ENCODE measurements at places on chromosomes 5 and 9. TPM values are rescaled to one million over a fixed set of nuclear protein-coding genes. Genes with fewer than 3 reads are reported as not detected.

The ZNF189 gene
- total RNA-seq: 26.1 TPM

The HEMGN gene
- 6.7 TPM for total RNA-seq

- DNase-seq: peak; percentile 54
Measured at GRCh38 chr9:22446950-22447617, 460 bp downstream of the DMRTA1 start.

DNA sequence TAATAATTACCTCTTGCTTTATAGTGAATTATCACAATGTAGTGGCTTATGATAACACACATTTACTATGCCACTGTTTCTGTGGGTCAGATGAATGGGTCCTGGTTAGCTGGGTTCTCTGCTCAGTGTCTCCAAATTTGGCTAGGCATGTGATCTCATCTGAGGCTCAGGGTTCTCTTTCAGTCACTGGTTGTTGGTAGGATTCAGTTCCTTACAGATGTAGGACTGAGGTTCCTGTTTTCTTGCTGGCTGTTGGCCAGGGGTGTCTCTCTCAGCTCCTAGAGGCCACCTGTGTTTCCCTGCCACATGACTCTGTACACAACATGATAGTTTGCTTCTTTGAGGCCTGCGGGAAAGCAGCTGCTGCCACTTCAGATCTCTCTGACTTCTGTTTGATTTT lies 7.1 kb downstream of the NFX1 start:
- peak; percentile 84 for DNase-seq

The CSF1R gene
- total RNA-seq: 9.2 TPM

The INSL4 gene
- total RNA-seq: not detected

The PRRT1B gene
- not detected for total RNA-seq

GRCh38 chr5:82351754-82352145 lies 73.6 kb upstream of the RPS23 start:
- peak; percentile 93 for DNase-seq

DNA sequence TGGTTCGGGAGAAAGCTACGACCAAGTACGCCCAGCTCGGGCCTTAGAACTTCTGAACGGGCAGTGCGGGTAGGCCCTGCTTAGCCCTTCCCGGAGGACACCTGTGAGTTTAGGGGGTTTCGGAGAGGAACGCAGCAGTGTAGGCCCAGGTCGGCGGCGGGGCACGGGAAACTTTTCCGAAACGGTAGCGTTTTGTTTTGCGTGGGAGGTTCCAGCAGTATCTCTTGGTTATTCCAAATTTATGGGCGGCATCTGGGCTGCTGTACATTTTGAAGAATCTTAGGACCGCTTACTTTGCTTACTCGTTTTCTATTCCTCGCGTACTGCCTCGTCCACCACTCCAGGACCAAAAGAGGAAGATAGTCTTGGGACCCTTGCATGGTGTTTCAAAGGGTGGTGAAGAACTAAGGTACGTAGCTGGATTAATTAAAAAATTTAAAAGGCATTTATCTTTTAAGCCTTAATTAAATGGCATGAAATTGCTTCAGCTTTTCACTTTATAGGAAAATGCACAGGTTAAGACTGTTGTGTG lies 492 bp downstream of the TENT2 start:
- no peak for DNase-seq

DNA sequence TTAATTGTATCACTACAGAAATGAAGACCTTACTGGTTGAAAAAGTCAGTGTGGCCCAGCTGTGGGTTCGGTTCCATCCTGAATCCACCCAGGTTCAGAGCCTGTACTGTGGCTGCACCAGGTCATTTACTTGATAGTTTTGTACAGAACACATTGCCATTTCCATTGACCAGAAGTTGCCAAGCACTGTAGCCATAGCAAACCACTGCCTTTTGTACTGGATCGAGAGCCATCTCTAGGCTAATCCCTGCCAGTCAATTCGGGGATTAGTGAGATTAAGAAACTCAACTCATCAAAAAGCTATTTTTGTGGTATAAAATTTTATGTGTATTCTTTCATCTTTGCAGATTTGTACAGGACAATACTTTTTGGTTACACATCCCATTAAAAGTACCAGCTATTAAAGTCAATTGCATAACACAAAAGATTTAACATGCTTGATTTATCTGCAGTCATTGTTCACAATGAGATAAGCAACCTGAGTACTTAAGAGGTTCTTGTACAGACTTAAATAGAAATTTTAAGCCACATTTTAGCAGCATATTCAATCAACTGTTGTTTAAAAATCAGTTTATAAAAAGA lies 108.5 kb upstream of the OTULINL start:
- DNase-seq: no peak

- DNase-seq: peak; percentile 15
Measured at GRCh38 chr5:174903172-174903732, 178.9 kb downstream of the MSX2 start.

DNA sequence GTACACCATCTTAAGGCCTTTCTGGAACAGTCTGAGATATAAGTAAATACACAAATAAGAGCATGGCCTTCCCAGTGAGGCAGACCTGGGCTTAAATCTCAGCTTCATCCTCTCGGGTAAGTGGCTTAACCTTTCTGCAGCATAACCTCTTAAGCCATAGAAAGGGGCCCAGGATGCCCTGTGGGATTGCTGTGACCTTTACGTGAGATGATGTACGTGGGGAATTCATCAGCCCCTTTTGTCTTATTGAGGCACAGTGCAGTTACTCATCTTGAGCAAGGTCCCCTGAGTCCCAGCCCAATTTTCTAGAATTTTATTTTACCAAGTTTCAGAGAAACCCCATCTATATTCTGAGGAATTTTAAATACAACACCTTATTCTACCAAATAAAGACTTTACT lies 92.2 kb downstream of the PDE8B start:
- no peak for DNase-seq

The CCL27 gene
- 0.31 TPM for total RNA-seq

GRCh38 chr5:115857626-115858349 lies 16.1 kb downstream of the AP3S1 start:
- DNase-seq: peak; percentile 19

DNA sequence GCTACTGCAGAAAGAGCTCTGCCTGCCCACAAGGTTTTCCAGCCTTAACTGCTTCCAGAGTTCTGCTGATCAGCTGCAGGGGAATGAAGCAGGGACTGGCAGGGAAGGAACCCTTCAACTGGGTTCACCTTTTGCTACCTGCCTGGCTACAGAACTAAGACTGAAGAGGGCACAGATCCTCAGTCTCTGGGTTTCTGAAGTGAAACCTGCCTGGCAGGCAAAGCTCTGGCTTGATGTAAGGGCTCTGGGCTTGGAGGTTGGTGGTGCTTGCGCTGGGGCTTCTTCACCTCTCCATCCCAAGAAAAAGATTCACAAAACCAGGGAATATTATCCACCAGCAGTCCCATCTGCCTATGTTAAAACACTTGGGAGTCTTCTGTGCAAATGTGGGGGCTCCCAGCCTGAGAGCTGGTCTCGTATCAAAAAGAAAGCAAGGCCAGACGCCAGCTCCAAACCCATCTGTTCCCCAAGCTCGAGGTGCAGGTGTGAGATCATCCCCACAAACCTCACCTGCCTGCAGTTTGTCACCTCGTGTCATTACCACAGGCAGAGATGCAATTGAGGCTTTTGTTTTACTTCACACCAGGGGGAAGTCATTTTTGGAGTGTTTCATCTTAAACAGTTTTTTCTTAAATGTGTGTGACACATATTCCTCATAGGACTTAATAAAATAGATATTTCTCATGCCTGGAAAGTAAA lies 58.3 kb downstream of the BNC2 start:
- no peak for DNase-seq

DNA sequence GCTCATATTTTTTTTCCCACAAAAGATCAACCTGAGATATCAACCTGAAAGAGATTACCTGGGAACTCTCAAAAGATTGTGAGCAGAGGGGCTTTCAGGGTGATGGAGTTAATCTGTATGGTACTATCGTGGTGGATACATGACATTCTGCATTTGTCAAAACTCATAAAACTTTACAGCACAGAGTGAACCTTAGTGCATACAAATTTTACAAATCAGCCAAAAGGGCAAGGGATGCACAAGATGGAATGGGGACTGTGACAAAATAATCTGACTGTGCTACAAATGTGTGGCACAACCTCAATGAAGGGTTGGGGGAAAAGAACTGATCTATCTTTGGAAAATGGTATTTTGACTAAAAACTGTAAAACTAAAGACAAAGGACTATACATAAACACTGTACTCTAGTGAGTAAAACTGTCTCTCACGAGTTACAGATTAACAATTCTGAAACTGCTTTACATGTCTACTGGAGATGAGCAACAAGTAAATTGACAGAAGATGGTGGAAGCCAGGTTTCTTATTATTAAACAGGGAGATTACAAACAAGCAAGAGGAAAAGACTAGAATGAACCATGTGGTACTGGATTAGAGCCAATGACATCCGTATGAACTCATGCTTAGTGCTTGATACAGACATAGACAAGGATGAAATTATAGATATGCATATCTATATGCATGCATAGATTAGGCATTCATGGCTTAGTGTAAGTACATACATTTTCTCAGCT lies 24.8 kb upstream of the RLN1 start:
- DNase-seq: peak; percentile 26

DNA sequence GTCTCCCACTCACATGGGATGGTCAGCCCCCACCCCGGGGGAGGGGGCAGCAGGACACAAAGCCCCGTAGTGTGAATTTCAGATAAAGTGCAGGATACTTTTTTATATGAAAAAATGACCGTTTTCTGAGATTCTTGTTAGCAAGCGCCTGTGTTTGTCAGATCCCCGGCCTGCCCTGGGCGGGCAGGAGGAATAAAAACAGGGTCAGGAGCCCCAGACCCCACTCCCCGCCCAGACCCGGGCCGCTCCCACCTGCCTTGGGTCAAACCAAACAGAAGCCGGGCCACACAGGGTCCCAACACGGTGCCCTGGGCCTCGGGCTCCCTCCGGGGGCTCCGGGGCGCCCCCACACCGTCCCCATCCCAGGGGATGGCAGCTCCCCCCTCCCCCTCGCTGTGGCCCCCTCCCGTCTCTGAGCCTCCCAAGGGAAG lies 13.5 kb upstream of the NRARP start:
- no peak for DNase-seq

- DNase-seq: no peak
Measured at GRCh38 chr5:20959347-20959746, 971.3 kb upstream of the CDH18 start.

The PCDHGA6 gene
- 3.5 TPM for total RNA-seq

The PCDHB15 gene
- total RNA-seq: 4.3 TPM

GRCh38 chr5:134097211-134097749 lies 17.2 kb upstream of the TCF7 start:
- DNase-seq: peak; percentile 64

- no peak for DNase-seq
Measured at GRCh38 chr5:9313751-9314150, 232.1 kb downstream of the SEMA5A start.

DNA sequence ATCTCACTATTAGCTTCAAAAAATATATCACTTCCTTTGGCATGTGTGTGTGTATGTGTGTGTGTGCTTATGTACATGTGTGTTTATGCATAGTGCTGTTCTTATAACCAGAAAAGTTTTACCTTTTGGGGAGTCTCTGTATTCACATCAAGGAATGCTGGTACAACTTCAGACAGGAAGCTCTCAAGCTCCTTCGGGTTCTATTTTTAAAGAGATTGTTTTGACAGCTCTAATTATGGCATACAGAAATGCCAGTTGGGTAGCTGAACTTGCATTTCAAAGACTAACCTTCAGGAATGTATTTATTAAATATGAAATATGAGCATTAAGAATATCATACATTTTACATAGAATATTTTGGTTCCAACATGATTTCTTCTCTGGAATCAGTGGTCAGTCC lies 163.1 kb downstream of the DTWD2 start:
- no peak for DNase-seq

DNA sequence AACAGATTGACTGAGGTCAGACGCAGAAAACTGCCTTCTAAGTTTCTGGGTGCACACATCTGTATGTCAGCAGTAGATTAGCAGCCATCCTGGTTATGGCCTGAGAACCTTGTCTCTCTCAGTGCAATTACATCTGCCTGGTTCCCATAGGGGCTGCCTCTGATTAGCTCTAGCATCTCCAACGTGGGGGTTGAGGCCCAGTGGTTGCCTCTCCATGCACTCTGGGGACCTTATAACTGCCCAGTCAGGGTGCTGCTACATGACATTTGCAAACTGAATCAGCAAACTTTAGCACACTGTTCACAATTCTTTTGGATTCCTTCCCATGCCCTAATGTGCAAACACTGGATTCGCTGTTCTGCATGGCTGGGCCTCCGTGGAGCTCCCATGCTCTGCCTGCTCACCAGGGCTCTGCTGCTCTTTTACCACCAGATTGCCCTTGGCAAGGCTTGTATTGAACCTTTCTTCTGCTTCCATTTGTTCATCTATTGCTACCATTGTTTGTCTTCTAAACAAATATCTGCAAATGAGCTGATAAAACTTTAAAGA lies 36.2 kb downstream of the SNX18 start:
- DNase-seq: no peak

DNA sequence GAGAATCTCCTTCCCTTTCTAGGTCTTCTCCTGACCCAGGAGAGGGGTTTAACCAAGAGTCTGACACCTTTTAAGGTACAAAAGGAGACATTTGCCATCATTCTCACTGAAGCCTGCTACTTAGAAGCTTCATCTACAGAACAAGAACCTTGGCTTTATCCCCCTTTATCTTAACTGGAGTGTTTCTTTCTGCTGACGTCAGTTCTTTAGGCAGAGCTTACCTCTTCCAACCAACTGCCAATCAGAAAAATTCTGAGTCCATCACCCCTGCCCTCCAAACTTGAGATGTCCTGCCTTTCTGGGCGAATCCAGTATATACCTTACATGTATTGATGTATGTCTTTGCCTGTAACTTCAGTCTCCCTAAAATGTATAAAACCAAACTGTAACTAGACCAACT lies 37.2 kb downstream of the PLEKHG4B start:
- DNase-seq: no peak

GRCh38 chr9:98765256-98765655 lies 31.1 kb downstream of the ANKS6 start:
- DNase-seq: no peak

DNA sequence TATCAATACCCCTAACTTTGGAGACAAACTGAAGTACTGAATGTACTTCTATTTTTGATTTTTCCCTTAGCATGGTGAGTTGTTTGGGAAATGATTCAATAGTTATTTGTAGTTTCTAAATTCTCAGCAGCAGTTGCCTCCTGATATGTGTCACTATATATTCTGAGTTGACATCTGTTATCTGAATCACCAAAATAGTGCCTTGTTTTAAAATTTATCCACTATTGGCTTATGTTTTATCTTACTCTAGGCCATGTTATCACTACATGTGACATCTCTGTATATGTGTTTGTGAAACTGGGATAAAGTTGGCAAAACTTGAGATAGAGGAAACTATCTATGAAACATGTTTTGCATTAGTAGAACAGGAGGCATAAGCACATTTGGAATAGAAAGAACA lies 317.6 kb downstream of the TLE4 start:
- no peak for DNase-seq

The GPSM1 gene
- total RNA-seq: 25.1 TPM

The OR1J2 gene
- not detected for total RNA-seq

- peak; percentile 90 for DNase-seq
Measured at GRCh38 chr5:10286162-10286861, 21.4 kb downstream of the CMBL start.

The SLCO6A1 gene
- total RNA-seq: 0.31 TPM

The TRPM3 gene
- total RNA-seq: 0.49 TPM

GRCh38 chr9:19748278-19749126 lies 40.3 kb downstream of the SLC24A2 start:
- DNase-seq: no peak

The FOXD4L4 gene
- total RNA-seq: 0.04 TPM

The PCDHGB1 gene
- 1.3 TPM for total RNA-seq

- DNase-seq: peak; percentile 10
Measured at GRCh38 chr5:24094081-24094679, 550.6 kb downstream of the CDH10 start.

The IRX2 gene
- 0.18 TPM for total RNA-seq

- DNase-seq: peak; percentile 3
Measured at GRCh38 chr5:6950250-6950649, 237.0 kb downstream of the TENT4A start.

All from muscle of leg (tissue), 16 donors.